Effector CD8-positive, alpha-beta T cell (primary cell): ENCODE measurements at places on chromosomes 3 and 15.

- no peak for DNase-seq
These were observed 4.7 kb downstream of the SLITRK3 start for GRCh38 chr3:165191491-165191890.

- no peak for DNase-seq
These were observed 14.0 kb downstream of the ETV5 start for GRCh38 chr3:186094696-186095425.

GRCh38 chr15:51083641-51084166 lies 11.0 kb downstream of the TNFAIP8L3 start:
- no peak for DNase-seq

DNA sequence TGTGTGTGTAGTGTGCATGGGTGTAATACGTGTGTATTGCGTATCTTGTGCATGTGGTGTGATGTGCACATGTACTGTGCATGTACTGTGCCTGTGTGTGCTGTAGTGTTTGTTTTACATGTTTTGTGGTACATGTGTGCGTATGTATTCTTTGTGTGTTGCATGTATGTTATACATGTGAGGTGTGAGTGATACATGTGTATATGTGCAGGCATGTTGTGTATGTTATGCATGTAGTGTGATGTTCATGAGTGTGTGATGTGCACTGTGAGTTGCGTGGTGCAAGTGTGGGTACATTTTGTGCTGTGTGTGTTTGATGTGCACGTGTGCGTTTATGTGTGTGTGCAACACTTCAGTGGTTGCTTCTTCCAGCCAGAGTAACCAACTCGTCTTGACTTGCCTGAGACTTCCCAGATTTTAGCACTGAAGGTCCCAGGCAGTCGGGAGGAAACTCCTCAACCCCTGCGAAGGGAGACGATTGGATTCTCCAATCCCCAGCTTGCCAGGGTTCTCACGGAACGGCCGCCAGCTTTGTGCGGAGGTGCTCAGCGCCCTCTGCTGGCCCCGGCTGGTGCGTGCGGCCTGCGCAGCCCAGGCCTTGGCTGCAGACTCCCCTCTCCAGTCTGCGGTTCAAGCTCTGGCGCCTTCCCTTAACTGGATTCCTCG lies 3.6 kb downstream of the GALNT15 start:
- no peak for DNase-seq

GRCh38 chr3:145915787-145916186 lies 245.2 kb downstream of the PLOD2 start:
- no peak for DNase-seq
